ENCODE measurements at places on chromosomes 6 and 20. TPM values are rescaled to one million over a fixed set of nuclear protein-coding genes. Genes with fewer than 3 reads are reported as not detected.

Gene POPDC3
- not detected for total RNA-seq

DNA sequence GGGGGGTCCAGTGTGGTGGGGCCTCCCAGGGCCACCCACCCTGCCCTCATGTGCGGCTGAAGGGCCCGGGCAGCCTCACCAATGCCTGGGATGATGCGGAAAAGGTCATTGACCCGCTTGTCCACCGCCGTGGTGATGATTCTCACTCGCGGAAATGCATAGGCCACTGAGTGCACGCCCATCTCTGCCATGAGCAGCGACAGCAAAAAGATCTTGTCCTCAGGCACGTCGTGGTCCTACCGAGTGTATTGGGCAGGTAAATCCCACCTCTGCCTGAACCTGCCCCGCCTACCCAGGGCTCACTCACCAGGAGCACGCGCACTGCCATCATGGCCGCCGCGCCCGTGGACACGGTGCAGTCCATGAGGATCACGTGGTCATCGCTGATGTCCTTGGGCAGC lies 16.1 kb downstream of the UCKL1 start:
- peaks cover 12% of the 10 kb centered on the region for H3K4me1 ChIP-seq
- no peak for DNase-seq
- no peak overlapping the region for H3K27ac ChIP-seq
- H3K27me3 ChIP-seq = no peaks in the 10 kb centered on the region
- H3K4me3 ChIP-seq = no peak overlapping the region

DNA sequence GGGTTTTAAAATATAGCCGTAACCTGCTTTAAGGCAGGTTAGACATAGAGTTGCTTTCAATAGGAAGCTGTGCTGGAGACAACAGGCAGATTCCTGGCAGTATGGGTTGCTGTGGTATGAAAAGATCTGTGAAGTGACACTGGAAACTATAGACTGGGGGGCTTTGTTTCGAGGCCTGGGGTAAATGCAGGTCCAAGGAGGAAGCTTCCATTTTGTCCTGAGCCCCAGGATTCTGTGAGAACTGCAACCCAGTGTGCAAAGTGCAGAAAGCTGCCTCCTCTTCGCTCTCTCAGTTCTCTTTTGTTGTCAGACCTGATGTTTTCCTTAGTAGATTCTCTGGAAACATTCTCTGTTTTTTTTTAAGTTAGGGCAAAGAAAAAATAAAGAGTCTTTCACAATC lies 86.9 kb downstream of the LYRM4 start:
- no peaks in the 10 kb centered on the region for H3K27me3 ChIP-seq
- peaks cover 1% of the 10 kb centered on the region for H3K36me3 ChIP-seq
- H3K4me1 ChIP-seq = peaks cover 47% of the 10 kb centered on the region
- peak overlapping the region; percentile 44 for H3K4me3 ChIP-seq
- H3K27ac ChIP-seq = peak overlapping the region; percentile 79

Gene LHFPL5
- total RNA-seq = not detected

DNA sequence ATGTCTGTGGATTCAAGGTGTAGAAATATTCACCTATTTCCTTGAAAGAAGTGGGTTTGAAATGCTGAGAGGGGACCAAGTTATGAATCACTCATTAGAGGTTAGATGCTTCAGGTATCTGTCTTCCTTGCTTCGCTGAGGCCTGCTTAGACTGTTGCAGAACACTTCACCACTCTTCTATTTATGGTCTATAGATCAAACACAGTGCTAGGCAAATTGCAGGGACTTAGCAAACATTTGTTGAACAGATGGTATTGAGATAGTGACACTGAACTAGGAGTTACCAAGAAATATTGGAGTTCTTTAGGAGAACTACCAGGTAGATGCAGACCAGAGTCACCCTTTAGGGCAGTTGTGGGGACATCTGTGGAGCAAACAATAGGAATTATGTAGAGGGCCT lies 123.8 kb downstream of the RFPL4B start:
- no peak for DNase-seq
- H3K36me3 ChIP-seq = no peaks in the 10 kb centered on the region
- no peaks in the 10 kb centered on the region for H3K27me3 ChIP-seq

Gene NKX2-4
- not detected for total RNA-seq

GRCh38 chr20:36745234-36745926 lies 510 bp downstream of the NDRG3 start:
- DNase-seq = peak; percentile 64
- no peaks in the 10 kb centered on the region for H3K36me3 ChIP-seq
- H3K27me3 ChIP-seq = no peaks in the 10 kb centered on the region
- peak overlapping the region; percentile 22 for H3K27ac ChIP-seq
- H3K4me1 ChIP-seq = peaks cover 16% of the 10 kb centered on the region
- H3K4me3 ChIP-seq = peak overlapping the region; percentile 83

DNA sequence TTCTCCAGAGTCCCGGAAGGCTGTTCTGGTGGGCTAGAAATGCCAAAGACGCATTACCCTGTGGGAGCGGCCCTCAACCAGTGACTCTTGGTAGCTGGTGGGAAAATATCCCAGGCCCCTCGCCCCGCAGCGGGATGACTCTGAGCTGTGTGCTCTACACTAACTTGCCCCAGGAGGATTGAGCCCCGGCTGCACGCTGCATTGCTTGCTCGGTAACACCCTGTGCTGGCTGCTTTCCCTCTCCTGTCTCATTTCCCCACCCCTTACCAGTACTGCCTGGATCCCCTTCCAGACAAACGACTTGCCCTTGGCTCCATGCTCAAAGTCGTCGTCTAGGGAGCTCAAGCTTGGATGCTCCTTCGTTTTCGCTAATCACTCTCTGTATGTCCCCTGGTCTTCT lies 411.8 kb upstream of the SULF2 start:
- no peak overlapping the region for H3K27ac ChIP-seq
- no peaks in the 10 kb centered on the region for H3K36me3 ChIP-seq
- H3K27me3 ChIP-seq = peaks cover 2% of the 10 kb centered on the region
- H3K4me3 ChIP-seq = no peak overlapping the region

Gene PNPLA1
- not detected for total RNA-seq

- DNase-seq = no peak
- no peaks in the 10 kb centered on the region for H3K27me3 ChIP-seq
- H3K4me1 ChIP-seq = peaks cover 17% of the 10 kb centered on the region
- H3K36me3 ChIP-seq = no peaks in the 10 kb centered on the region
- no peak overlapping the region for H3K4me3 ChIP-seq
- no peak overlapping the region for H3K27ac ChIP-seq
These were observed 33.5 kb upstream of the MCM3 start for GRCh38 chr6:52317841-52318581.

DNA sequence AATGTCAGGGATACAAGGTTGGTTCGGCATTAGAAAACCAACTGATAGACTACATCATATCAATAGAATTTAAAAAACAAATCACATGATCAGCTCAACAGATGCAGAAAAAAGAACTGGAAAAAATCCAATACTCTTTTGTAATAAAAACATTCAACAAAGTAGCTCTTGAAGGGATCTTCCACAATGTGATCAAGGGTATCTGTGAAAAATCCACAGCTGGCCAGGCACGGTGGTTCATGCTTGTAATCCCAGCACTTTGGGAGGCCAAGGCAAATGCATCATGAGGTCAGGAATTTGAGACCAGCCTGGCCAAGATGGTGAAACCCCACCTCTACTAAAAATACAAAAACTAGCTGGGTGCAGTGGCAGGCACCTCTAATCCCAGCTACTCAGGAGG lies 63.1 kb downstream of the ASCC3 start:
- H3K4me1 ChIP-seq = peaks cover 13% of the 10 kb centered on the region
- H3K27me3 ChIP-seq = no peaks in the 10 kb centered on the region
- H3K4me3 ChIP-seq = no peak overlapping the region
- peaks cover 57% of the 10 kb centered on the region for H3K36me3 ChIP-seq

Gene FOXF2
- not detected for total RNA-seq

Gene CLPSL2
- total RNA-seq = not detected

DNA sequence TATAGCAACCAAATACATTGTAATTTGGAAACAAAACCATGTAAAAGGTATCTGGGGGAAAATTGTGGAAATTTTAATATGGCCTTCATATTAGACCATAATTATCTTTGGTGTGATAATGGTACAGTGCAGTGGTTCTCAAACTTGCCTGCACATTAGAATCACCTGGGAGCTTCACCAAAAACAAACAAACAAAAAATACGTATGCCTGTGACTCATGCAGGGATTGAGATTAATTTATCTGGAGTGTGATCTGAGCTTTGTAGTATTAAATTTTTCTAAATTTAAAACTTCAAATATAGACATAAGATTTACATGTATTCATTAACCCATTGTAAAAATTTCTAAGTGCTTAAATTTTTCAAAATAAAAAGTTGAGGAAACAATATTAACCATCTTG lies 31.5 kb downstream of the ARHGAP18 start:
- H3K27me3 ChIP-seq = no peaks in the 10 kb centered on the region
- H3K4me3 ChIP-seq = no peak overlapping the region
- H3K4me1 ChIP-seq = peaks cover 32% of the 10 kb centered on the region
- H3K36me3 ChIP-seq = no peaks in the 10 kb centered on the region
- DNase-seq = no peak

Gene NCR2
- 0.56 TPM for total RNA-seq

- peaks cover 4% of the 10 kb centered on the region for H3K27me3 ChIP-seq
- no peak overlapping the region for H3K4me3 ChIP-seq
- no peaks in the 10 kb centered on the region for H3K36me3 ChIP-seq
- H3K4me1 ChIP-seq = no peaks in the 10 kb centered on the region
- DNase-seq = no peak
These were observed 531.0 kb downstream of the EPM2A start for GRCh38 chr6:145204301-145204700.

DNA sequence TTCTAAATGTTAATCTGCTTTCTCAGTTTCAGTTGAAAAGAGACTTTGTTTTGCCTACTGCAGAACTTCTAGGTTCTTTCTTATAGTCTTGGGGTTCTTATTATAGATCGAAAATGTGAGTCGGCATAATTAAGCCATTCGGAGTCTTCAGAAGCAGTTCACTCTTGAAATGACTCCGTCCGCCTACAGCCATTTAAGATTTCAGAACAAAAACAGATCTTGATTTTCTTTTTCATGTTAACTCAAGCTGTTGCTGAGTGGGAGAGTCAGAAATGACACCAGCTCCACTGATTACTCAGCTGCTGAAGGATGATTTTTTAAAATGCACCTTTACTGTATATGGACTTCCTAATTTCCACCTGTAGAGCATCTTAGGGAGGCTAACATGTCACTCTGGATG lies 15.9 kb downstream of the PRDM1 start:
- peaks cover 81% of the 10 kb centered on the region for H3K4me1 ChIP-seq
- peaks cover 7% of the 10 kb centered on the region for H3K27me3 ChIP-seq
- H3K4me3 ChIP-seq = peak overlapping the region; percentile 78
